ENCODE measurements at places on chromosomes 2 and 18.

DNA sequence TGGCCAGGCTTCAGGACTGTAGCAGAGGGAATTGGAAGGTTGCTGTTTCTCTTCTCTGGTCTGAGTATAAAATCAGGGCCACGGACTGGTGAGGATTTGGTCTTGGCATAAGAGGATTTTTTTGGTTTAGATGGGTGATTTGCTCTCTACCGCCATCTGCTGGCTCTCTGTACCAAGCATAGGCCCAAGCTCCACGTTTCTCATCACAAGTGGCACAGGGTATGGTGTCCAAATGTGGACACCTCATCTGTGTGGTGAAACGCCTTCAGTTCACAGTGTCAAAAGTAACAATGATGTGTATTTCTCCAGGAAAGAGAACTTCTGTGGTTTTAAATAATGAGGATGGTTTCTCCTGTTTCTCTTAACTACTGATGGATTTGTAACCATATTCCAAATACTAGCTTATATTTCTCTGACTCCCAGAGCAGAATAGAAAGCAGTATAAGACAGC, 115.1 kb downstream of the EML6 start:
- peak; percentile 68 for DNase-seq

DNA sequence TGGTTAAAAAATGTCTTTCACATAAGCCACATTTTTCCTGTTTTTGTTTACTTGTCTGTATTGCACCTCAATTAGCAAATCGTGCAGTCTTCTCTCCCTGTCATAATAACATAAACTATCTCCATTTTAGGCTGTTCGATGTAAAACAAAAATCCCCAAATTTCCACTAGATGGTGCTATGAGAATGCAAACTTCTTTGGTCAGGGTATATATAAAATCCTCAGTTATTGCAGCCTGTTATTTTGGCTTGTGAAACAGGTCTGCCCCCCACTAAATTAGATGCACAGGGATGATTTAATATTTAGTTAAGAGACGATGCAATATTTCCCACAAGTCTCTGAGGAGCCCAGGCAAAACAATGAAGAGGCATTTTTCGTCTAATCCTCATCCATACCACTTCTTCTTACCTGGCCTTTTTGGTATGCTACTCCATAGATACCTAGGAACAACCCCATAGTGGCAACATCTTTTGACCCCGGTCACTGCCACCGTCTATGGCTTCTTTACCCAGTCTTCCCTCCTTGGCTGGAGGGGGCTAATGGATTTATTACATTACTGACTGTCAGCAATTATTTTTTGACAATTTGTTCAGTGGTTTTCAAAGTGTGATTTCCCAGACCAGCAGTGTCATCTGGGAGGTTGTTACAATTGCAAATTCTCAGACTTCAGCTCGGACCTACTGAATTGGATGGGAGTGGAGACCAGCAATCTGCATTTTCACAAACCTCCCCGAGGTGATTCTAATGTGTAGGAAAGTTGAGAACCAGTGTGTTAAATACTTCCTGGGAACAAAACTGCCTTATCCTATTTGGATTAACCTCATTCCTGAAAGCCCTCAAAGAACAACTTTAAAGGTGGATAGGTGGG, 117.4 kb upstream of the CWC22 start:
- DNase-seq: no peak

- peak; percentile 87 for DNase-seq
These were observed 35.2 kb downstream of the HS1BP3 start for GRCh38 chr2:20615466-20616241.

- DNase-seq: no peak
These were observed 115.1 kb downstream of the UBE2E3 start for GRCh38 chr2:181095486-181095885.

GRCh38 chr2:169975221-169975620, 148.0 kb downstream of the UBR3 start:
- DNase-seq: no peak

DNA sequence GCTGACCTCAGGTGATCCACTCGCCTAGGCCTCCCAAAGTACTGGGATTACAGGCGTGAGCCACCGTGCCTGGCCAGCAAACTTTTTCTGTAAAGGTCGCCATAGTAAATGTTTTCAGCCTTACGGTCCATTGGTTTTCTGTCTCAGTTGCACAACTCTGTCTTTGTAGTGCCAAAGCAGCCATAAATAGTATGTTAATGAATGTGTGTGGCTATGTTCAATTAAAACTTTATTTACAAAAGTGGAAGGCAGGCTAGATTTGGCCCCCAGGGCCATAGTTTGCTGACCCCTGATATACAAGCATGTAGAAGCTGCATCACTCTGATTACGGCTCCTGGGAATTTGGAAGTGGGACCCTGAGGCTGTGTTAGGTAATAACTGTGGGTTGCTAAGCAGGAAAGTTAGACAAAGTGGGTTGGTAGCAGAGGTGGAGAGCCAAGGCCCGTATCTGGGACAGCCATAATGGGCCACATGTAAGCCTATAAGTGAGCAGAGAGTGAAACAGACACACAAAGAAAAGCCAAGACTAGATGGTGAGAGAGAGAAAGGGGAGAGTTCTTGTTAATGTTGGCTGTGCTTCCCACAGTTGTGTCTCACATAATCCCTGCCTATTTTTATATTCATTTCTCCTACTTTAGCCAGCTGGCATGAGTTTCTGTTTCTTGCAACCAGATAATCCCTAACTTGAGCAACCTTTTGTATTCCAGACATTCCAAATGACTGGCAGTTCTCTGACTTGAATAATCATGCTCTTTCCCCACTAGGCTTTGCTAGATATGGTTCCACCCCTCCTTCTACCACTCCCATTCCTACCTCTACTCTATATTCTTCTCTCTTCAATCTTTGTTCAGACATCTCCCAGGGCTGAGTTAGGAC, 223.3 kb upstream of the STON1 start:
- no peak for DNase-seq
